ENCODE measurements at places on chromosomes 4 and X.
A peak's percentile ranks its signal among the peaks of the same experiment; 100 is the strongest.

- DNase-seq, result no peak
These were observed 80.7 kb downstream of the EVC start for GRCh38 chr4:5791654-5792053.

- no peak for DNase-seq
These were observed 27.5 kb downstream of the MAGEA1 start for GRCh38 chrX:153206425-153207046.

DNA sequence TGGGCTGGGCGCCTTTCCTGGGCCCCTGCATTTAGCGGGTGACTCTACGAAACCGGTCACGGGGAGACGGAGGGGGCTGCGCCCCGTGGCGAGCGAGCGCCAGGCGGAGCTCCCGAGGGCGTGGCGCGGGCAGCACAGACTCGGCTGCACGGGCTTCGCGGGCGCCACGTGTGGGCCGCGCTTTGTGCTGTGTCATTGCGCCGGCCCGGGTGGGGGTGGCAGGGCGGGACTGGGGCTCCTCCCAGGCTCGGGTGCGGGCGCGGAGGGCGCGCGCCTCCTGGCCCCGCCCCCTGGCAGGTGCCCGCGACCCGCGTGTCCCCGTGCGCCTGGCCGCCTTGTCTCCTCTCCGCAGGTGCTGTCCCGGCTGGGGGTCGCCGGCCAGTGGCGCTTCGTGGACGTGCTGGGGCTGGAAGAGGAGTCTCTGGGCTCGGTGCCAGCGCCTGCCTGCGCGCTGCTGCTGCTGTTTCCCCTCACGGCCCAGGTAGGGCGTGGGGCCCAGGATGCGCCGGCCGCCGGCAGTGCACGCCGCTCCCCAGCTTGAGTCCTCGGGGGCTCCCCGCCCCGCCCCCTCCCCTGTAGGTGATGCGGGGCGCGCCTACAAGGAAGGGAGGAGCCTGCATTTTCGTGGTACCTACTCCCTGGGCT lies 651 bp downstream of the UCHL1 start:
- DNase-seq, result peak; percentile 19

GRCh38 chrX:118521435-118521834 lies 25.8 kb downstream of the DOCK11 start:
- no peak for DNase-seq

DNA sequence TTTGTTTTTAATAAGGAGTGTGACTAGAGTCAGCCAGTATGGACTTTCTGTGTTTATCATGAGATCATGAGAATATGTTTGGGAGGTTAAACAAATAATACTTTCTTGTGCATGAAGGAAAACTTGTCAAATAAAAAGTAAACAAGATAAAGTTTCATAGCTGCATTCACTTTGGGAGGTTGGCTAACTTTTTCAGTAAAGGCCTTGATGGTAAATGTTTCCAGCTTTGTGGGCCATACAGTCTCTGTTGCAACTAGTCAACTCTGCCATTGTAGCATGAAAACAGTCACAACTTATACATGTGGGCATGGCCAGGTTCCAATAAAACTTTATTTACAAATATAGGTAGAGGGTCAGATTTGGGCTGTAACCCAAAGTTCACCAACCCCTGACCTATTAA lies 150.4 kb downstream of the MID1 start:
- no peak for DNase-seq

DNA sequence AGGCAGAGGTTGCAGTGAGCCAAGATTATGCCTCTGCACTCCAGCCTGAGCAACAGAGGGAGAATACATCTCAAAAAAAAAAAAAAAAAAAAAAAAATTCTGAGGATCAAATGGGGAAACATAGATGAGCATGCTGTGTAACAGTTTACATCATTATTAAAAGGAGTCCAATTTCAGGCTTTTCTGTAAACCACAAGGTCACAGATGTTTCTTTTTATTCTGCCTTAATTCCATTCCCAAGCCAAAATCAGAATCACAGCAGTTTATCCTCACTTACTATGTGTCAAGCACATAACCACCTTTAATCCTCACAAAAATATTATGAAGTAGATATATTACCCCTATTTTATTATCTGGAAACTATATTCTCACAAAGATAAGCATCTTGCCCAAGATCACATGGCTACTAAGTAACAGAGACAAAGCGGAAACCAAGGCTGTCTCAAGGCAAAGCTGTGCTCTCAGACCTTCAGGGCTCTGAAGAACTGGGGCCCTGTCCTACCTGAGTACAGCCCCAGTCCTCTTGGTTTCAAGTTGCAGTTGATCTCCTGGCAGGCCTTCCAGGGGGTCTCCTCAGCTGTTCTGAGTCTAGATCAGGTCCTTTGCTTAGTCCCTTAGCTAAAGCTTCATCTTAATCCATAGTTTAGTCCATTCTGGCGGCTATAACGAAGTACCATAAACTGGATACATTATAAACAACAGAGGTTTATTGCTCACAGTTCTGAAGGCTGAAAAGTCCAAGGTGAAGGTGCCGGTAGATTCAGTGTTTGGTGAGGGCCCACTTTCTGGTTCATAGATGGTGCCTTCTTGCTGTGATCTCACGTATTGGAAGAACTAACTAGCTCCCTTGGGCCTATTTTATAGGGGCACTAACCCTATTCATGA lies 141.3 kb downstream of the PALLD start:
- DNase-seq, result no peak

GRCh38 chr4:126627255-126627654 lies 1005.5 kb upstream of the INTU start:
- no peak for DNase-seq

GRCh38 chrX:41350976-41351569 lies 17.1 kb downstream of the DDX3X start:
- no peak for DNase-seq

- no peak for DNase-seq
These were observed 104.0 kb upstream of the MBNL3 start for GRCh38 chrX:132592880-132593279.

- no peak for DNase-seq
These were observed 115.8 kb downstream of the AFF1 start for GRCh38 chr4:87050596-87050995.

DNA sequence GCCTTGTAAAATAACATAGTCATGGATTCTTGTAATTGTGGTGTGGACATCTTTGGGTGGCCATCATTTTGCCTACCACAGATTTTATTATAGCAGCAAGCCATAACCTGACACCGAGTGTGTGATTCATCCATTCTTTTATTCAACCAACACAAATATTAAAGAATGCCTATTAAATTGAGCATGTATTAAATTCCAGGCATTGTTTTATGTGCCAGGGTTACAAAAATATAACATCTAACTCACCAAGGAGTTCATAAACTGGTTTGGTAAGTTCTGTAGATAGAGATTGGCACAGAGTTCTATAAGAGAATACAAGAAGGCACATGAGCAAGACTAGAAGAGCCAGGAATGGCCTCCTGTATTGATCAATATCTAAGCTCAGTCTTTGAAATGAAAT lies 18.0 kb downstream of the NBDY start:
- no peak for DNase-seq

- no peak for DNase-seq
These were observed 120.4 kb downstream of the NDST3 start for GRCh38 chr4:118154649-118155048.

DNA sequence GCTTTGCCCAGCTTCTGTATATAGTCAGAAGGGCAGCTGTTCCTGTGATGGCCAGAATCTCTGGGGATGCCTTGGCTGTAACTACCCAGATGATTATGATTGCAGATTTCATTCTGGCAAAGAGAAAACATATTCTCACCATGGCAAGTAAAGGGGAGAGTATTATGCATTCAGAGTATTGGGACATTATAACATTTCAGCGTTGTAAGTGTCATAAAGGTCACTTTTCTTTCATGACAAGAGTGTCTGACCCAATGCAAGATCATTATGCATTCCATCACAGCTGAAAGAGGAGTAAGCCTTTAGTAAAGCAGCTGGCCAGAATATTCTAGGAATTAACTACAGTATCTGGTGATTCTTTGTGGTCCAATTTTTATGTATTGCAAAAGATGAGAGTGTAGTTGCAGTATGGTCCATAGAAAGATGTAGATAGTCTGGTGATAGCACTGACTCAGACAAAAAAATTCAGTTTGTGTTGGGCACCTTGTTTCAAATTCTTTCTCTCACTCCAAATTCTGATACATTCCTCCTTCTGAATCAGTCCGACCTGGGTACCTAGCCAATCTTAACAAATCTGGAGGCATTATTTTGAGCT lies 2366.3 kb downstream of the PCDH7 start:
- no peak for DNase-seq

DNA sequence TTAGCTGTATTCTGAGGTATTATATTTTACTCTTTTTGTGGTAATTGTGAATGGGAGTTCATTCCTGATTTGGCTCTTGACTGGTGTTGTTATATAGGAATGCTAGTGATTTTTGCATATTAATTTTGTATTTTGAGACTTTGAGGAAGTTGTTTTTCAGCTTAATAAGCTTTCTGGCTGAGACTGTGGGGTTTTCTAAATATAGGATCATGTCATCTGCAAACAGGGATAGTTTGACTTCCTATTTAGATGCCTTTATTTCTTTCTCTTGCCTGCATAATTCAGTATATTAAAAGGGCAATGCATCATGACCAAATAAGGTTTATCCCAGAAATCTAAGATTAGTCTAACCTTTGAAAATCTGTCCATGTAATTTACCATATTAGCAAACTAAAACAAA lies 44.7 kb upstream of the EPGN start:
- no peak for DNase-seq

GRCh38 chrX:53089224-53089842 lies 4.6 kb upstream of the KANTR start:
- peak; percentile 65 for DNase-seq

GRCh38 chr4:154998773-154999172 lies 209.7 kb upstream of the NPY2R start:
- no peak for DNase-seq

DNA sequence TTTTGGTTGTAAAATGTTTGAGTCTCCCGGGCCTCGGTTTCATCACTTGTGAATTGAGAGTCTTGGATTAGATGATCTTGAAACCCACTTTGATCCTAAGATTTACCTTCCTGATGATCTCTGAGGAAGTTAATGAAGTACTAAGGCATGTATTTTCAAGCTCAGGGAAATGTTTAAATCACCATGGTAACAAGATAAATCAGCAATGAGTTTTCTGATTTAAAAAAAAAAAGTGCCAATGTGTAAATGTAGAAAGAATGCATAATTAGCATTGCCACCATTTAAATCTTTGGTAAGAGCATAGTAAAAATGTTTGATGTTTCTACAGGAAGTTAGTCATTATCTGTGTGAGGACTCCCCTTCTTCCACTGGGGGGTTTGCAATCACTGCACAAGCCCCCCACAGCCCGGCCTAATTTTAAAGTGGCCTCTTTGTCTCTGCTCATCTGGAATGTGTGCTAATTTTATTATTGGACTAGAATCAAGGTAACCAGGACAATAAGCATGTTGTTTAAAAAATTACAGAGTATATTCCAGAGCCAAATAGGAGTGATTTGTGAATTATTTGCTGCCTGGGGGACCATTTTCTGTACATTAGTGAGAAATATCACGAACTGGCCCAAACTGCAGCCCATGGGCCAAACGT lies 93.6 kb downstream of the SLC34A2 start:
- DNase-seq, result no peak

- no peak for DNase-seq
These were observed 60.8 kb upstream of the DHX15 start for GRCh38 chr4:24644983-24645764.

DNA sequence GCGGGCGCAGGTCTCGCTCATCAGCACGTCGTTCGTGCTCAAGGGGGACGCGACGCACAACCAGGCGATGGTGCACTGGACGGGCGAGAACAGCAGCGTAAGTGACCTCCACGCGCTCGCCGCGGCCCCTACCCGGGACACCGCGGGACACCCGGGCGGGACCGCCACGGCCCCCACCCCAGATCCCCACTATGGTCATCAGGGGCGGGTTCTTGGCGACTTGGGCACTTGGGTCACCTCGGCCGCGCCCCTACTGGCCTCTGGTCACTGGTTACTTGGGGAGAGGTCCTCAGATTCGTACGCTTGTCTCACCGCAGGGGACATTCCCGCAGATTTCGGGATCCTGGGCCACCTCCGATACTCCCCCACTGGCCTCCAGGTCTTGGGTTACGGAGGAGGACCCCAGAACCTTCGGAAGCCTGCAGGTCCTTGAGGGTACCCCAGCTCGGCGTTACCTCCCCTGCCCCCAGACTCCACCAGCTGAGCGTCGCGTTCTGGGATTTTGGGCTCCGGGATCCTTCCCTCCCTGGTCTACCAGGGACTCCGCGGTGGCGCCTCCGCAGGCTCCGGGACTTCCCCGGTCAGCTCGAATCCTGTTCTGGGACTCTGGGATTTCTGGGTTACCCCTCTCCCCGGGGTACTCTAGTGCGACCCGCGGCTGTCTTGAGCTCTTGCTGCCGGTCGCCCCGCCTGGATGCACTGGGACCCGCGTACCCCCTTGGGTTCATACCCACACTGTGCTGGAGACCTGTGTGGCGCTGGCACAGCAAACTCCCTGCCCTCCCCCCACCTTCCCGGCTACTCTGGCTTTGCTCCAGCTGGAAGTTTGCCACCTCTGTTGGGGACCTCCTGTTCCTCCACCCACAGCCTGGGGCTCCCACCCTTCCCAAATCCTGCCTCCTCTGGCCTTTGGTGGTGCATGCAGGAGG lies 956 bp downstream of the SORCS2 start:
- DNase-seq, result no peak

DNA sequence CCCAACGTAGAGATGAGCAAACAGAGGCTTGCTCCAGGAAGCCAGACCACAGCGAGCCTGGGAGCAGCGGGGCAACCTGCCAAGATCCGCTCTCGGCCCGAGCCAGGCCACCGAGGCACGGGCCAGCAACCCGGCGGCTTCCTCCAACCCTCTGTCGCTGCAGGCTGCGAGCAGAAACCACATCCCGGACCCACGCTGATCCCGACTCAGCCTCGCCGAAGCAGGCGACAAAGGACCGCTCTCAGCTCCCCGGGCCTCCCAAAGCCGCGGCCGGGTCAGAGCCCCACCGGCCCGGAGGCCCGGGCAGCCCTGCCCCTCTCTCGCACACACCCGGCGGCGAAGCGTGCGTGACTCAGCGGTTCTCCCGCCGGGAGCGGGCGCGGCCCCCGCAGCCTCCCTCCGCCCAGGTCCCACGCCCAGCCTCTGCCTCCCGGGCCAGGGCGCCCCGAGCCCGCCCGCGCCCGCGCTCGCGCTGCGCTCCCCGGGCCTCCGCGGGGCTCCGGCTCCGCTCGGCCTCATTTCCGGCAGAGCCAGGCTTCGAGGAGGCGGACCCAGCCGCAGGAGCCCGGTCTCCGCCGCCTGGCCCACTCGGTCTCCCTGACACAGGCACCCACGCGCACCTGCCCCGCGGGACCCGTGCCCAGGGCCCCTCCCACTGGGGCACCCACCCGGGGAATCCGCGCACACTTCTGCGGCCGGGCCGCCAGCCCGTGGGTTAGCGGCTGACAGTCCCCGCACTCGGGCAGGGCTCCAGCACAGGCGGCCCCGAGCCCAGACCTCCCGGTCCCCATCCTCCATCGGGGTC lies 1.7 kb downstream of the PPP2R2C start:
- peak; percentile 15 for DNase-seq

DNA sequence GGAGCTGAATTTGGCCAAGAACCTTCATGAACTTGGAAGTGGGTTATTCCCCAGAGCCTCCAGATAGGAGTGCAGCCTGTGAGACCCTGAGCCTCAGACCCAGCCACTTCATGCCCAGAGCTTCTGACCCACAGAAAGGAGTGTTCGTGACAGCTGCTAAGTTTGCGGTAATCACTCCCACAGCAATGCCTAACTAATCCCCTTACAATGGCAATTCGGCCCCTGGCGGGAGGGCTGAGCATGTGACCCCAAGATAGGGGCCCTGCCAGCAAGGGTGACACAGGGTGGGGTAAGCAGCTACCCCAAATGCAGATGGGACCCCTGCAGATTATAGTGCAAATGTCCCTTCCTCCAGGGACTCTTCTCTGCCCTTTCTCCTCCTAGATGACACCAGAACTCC lies 22.5 kb downstream of the PNMA6E start:
- no peak for DNase-seq

GRCh38 chr4:36152735-36153134 lies 91.6 kb downstream of the ARAP2 start:
- DNase-seq, result no peak
